ENCODE measurements at places on chromosomes 4 and X.

GRCh38 chrX:16819634-16820033 is 33.4 kb downstream of the TXLNG start:
- no peak for DNase-seq

DNA sequence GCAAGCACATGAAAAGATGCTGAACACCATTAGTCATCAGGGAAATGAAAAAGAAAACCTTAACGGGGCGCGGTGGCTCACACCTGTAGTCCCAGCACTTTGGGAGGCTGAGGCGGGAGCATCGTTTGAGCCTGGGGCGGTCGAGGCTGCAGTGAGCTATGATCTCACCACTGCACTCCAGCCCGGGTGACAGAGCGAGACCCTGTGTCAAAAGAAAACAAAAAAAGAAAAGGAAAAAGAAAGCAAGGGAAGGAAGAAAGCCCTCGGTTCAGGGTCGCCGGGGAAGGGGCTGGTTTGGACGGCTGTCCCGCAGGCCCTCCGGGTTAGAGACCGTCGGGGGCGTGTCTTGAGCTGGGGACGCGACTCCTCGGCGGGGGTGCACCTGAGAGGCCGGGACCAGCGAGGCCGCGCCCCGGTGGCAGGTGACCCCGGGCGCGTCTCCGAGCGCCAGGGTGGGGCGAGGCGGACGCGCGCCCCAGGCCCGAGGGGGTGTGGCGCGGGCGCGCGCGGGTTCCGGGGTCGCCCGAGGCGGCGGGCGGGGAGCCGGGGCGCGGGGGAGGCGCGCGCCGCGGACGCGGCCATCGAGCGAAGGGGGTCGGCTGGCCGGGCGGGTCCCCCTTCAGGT is 478 bp upstream of the PLXNA3 start:
- peak; percentile 79 for DNase-seq

GRCh38 chr4:174600391-174600790 is 78.1 kb upstream of the HPGD start:
- DNase-seq, result peak; percentile 30

DNA sequence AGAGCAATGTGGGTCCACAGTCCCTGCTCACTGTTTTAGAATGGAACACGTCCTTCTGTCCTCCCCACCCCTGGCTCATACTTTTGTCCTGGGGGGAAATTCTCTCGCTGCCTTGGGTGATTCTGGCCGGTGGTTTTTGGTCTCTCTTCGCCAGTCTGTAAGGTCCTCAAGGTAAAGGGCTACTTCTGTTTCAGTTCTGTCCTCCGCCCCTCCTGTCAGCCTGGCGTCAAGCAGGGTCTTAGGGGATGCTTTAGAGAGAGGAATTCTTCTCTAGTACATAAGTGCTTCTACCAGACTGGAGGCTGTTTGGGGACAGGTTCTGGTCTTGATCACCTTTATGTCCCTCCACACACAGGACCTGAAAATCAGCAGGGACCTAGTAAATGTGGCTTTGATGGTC is 617 bp upstream of the MRFAP1L1 start:
- DNase-seq, result no peak

GRCh38 chr4:118757761-118758251 is 72.6 kb downstream of the METTL14 start:
- no peak for DNase-seq

DNA sequence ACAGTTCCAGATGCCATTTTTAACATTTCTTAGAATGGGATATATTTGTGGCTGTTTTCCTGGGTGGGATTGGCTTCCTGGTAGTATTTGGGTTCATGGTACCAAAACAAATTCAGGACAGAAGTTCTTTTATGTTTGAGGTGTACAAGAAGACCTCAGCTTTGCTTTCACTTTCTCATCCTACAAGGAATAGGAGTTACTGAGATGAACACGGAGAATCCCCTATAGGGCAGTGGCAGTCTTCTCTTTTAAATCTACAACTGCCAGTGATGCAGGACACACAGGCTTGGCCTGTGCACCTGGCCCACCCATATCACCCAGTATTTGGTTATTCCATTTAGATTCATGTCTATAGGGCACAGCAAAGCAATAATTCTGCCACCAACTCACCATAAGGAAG is 35.2 kb downstream of the SLC10A7 start:
- no peak for DNase-seq

- DNase-seq, result no peak
Observed at GRCh38 chrX:3393178-3393577, 46.7 kb upstream of the MXRA5 start.

GRCh38 chr4:174352061-174352819 is 68.5 kb downstream of the CEP44 start:
- DNase-seq, result no peak

GRCh38 chr4:172517391-172517790 is 651.2 kb upstream of the GALNT7 start:
- no peak for DNase-seq

DNA sequence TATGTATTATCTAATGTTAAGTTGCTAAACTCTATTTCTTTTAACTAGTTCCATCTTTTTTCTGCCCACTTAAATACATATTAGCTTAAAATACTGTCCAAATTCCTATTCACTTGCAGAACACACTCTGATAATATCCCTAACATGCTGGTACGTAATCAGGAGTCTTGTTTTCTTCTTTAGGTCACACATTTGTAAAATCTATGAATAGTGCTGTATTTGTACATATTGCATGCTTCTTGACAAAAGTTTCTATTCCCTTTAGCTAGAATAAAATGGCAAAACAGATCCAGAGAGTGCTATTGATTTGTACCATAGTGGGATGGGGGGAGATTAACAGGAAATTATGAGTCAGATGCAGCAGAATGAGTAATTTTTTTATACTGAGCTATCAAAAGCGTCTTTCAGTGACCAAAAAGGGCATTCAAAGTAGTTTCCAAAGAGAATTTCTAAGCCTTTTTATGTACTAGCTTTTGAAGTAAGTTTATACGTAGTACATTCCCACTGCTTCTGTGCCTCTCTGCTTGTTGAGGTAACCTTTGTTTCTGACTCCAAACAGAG is 126.5 kb downstream of the PTPN13 start:
- peak; percentile 13 for DNase-seq

GRCh38 chrX:42128020-42128419 is 204.7 kb upstream of the CASK start:
- no peak for DNase-seq

GRCh38 chrX:153502796-153503195 is 8.0 kb downstream of the BGN start:
- DNase-seq, result no peak

- no peak for DNase-seq
Observed at GRCh38 chrX:139931646-139932072, 1.2 kb downstream of the ATP11C start.

DNA sequence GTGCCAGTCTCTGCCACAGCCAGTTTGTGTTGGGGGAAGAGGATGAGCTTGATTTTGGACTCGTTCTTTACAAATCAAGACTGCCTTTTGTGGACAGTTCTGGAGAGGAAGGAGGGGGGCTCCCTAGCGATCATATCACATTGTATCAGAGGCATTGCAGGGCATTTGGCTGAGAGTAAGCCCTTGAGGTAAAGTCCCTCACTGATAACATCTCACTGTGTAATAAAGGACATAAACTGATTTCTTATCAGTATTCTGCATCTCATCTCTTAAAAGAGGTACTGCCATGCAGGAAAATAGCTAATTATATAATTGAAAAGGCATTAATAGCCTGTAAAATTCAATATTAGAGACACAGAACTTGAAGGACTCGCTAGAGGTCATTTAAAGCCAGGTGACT is 6.1 kb upstream of the IGFBP7 start:
- DNase-seq, result no peak

DNA sequence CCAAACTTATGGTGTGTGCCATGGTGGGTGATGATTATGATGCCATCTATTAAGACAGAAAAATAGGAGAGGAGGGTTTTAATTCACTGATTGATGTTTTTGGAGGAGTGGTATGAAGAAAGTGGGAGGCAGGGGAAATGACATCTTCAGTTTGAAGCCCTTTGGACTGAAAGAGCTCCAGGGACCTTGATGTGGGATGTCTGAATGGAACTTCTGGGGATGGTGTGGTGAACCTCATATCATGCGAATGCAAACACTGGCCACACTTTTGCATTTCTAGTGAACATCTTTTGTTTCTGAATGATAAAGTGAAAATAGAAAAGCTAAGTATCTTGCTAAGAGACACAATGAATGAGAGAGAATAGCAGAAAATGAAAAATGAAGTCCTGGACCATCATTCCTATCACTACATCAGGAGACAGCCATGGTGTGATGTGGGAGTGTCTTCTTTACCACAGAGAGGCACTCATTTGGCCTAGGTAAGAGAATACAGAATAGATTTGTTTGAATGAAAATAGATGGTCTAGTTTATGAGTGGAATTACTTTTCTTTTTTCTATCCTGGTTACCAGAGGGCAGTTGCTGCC is 123.5 kb downstream of the ZNF827 start:
- no peak for DNase-seq

DNA sequence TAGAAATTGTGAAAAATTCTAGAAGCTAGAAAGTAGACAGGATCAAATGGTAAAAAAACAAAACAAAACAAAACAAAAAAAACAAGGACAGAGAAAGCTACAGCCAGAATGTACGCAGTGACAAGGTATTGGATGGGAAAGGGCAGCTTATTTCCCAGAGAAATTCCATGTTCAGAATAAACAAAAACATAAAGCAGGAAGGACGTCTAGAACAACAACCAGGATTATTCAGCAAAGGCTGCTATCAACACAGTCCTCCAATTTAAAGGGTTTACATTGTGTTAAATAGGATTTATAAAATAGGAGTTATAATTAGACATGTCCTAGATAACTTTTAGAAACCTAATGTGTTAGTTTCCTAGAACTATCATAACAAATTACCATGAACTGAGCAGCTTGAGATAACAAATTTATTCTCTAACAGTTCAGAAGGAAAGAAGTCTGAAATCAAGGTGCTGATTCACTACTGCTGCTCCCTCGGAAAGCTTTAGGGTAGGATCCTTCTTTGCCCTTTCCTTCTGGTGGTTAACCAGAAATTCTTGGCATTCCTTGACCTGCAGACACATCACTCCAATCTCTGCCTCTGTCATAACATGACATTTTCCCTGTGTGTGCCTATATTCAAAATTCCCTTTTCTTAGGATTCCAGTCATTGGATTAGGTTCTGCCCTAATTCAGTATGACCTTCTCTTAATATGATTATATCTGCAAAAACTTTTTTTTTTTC is 175.6 kb downstream of the SNCA start:
- no peak for DNase-seq

GRCh38 chr4:8215001-8215427 is 15.9 kb downstream of the SH3TC1 start:
- peak; percentile 48 for DNase-seq

- DNase-seq, result peak; percentile 47
Observed at GRCh38 chr4:101217353-101218031, 129.8 kb downstream of the PPP3CA start.

DNA sequence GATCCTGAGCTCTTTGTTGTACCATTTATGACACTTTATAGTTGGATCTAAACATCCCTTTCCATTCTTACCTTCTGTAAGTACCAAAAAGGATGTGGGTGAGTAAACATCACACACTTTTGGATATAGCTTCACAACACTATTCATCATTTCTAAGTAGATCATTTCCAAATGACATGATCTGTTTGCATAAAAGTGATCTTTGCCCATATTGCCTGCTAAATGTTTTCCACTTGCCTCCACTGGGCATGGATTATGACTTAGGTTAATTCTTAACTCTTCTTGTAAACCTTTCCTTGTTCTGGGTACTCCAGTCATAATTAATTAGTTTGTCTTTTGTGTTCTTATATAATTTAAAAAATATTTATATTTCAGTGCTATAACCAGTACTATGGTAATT is 244.9 kb upstream of the AGA start:
- DNase-seq, result no peak

All from AG20443 (cell line).